Spinal cord (tissue), 10 donors: ENCODE measurements at places on chromosomes 3 and 15. TPM values are rescaled to one million over a fixed set of nuclear protein-coding genes. Genes with fewer than 3 reads are reported as not detected.

TMOD2 gene
- 220 TPM for total RNA-seq

ZNF660 gene
- 12.7 TPM for total RNA-seq

TMC3 gene
- 0.69 TPM for total RNA-seq

DNA sequence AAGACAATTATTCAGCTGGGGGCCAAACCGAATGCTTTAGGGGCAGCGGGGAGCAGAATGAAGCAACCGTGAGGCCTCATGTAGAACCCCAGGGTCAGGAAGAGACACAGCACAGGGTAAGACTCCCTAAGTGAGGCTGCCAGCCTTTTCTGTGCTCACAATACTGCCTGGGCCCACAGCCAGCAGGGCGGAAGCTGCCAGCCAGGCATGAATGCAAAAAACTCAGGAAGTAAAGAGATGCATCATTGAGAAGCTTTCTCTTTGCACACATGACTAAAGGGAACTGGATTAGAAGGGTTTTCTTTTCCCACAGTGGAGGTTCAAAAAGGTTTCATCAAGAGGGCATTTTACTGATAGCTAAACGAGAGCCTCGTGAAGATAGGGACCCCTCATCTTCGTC is 33.3 kb downstream of the CA12 start:
- H3K27me3 ChIP-seq: no peaks in the 10 kb centered on the region
- no peak overlapping the region for H3K4me3 ChIP-seq
- peak; percentile 76 for DNase-seq
- peak overlapping the region; percentile 78 for H3K27ac ChIP-seq
- H3K4me1 ChIP-seq: peaks cover 35% of the 10 kb centered on the region

DNA sequence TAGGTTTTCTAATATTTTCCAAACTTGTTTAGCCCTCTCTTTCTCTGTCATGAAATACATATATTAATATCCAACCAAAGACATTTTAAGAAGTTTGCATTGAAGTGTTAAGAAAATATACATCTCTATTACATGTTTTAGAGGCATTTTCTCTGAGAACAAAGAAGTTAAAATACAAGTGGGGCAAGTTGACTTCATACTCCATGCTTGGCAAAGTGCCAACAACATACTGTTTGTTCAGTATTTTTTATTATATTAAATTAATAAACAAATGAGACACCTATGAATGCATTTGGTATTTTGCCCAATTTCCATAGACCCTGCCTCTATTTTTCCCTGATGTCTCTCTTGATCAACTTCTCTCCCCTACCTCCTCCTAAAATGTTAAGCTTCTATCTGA is 232.8 kb upstream of the MRPL3 start:
- no peak overlapping the region for H3K4me3 ChIP-seq
- no peaks in the 10 kb centered on the region for H3K27me3 ChIP-seq
- no peak overlapping the region for H3K27ac ChIP-seq
- no peak for DNase-seq
- H3K36me3 ChIP-seq: no peaks in the 10 kb centered on the region

DNA sequence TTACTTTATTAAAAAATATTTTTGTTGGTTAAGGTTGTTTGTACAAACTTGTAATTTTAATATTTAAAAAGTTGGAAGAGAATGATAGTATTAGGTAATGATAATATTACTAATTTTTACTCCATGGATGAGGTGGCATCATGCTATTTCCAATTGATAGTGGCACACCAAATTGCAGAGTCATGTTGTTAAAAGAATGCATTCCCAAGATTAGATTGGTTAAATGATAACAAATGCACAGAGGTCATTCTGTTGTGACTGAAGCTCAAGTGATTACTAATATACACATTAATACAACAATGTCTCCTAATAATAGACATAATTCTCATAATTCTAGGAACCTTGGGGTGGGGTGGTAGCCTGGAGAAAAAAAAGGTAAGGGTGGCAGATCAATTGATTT is 73.2 kb upstream of the ZBED2 start:
- no peak overlapping the region for H3K27ac ChIP-seq
- H3K4me3 ChIP-seq: no peak overlapping the region
- no peaks in the 10 kb centered on the region for H3K4me1 ChIP-seq
- peaks cover 2% of the 10 kb centered on the region for H3K27me3 ChIP-seq

DNA sequence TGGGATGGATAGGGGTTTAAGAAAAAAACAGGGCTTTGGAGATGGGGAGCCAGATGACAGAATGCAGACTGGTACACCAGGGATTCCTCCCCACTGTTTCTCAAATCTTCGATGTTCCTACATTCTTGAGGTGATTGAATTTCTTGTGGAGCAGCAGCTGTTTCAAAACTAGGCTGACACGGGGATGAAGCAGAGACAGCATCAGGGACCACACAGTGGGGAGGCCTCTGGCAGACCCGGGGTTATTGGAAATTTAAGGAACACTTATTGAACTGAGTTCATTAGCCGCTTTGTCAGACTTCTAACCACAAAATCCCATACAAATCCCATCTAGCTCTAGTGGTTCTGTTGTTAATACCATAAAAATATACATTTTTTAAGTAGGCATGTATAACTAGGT is 621.4 kb upstream of the GBE1 start:
- no peak overlapping the region for H3K27ac ChIP-seq
- H3K27me3 ChIP-seq: no peaks in the 10 kb centered on the region
- H3K36me3 ChIP-seq: no peaks in the 10 kb centered on the region
- H3K4me3 ChIP-seq: no peak overlapping the region
- H3K4me1 ChIP-seq: no peaks in the 10 kb centered on the region
- no peak for DNase-seq
